Thymus (tissue), 14 donors: ENCODE measurements at places on chromosomes 5 and 9.

DNA sequence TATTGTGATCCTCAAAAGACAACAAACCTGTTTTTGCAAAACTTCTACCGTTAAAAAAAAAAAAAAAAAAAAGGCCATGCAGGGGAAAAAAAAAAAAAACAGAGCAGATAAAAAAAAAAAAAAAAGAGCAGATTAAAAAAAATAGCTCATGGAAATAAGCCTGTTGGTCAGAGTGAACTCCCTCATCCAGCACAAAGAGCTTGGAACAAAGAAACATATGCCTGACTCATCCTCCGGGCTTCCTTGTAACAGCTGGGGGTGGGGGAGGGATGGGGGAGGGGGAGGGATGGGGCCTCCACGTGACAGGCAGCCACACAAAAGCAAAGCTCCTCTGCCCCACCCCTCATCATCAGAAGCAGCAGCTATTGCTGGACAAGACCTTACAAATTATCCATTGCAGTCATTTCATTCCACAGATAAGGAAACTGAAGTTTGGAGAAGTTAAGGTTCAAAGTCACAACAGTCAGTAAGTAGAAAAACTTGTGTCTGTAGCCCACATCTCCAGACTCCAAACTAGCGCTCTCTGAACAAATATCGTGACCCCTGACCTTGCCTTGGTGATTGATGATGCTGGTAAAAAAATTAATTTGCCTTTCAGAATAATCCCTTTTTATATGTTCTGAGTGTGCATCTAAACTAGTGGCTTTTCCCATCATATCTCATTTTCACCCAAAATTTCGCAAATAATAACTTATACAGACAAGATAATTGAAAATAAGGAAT lies 38.9 kb downstream of the SLC35D2 start:
- DNase-seq = no peak

DNA sequence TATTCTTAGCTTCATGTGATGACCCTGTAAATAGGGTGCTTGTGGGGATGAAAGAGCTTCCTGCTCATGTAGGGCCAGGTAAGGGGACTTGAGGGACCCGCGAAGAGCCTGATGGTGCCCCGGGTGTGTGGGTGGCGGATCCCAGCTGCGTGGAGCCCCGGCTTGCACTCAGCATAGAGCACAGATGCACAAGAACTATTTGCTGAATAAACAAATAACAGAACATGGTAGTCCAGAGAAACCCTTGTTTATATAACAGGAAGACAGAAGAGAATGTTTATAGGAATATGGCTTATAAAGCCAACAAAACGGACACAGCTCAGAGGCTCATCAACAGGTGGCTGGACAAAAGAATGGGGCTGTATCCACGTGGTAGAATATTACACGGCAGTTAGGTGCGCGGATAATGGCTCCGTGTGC lies 106.9 kb upstream of the COL5A1 start:
- no peak for DNase-seq

DNA sequence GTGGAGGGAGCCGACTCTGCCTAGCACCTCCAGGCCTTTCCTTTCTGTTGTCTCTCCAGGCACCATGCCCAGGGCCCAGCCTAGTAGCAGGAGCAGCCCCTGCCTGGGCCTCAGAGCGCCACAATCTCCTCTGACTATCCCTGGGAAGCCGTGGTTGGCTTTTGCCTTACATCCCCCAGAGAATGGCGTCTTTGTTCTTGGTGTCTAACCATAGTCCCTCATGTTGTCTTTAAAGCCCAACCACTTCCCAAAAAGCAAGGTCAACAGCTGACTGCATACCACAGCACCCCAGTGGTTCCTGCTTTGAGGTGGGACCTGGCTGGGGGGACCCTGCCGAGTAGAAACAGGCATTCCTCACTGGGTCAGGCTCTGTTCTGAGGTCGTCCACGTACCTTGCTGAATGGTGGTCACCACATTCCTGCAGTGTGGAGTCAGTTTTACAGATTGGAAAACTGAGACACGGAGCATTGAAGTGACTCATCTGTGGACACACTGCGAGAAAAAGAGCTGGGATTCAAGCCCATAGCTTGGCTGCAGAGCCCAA lies 13.7 kb upstream of the CERCAM start:
- DNase-seq = no peak

GRCh38 chr5:174428895-174429294 lies 295.5 kb upstream of the MSX2 start:
- no peak for DNase-seq

- DNase-seq = no peak
Observed at GRCh38 chr9:109455391-109455790, 42.7 kb downstream of the PTPN3 start.

DNA sequence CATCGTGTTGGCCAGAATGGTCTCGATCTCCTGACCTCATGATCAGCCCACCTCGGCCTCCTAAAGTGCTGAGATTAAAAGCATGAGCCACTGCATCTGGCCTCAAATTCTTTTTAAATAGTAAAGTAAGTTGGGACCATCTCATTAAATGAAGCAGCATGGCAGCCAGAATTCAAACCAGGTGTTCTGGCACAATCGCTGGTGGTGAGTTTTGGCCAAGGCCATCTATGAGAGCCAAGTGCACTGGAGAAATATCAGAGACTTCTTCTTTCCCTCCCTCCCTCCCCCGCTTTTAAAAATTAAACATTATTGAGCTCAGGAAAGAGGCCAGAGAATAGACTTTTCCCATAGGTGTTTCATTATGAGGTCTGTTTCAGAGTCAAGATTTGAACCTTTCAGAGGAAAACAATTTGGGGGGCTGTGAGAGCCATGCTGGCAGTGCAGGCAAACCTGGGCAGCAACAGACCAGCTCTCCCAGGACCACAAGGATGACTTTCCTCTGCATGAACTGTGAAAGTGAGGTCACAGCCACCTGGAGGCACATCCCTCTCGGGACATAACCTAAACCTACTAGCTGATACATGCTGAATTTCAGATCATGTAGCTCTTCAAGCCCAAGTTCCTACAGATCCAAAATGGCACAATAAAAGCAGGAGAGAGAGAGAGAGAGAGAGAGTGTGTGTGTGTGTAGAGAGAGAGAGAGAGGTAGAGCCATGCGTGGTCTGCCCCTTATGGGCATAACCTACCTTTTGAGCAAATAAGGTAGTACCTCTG lies 94.6 kb upstream of the DMRT1 start:
- no peak for DNase-seq

DNA sequence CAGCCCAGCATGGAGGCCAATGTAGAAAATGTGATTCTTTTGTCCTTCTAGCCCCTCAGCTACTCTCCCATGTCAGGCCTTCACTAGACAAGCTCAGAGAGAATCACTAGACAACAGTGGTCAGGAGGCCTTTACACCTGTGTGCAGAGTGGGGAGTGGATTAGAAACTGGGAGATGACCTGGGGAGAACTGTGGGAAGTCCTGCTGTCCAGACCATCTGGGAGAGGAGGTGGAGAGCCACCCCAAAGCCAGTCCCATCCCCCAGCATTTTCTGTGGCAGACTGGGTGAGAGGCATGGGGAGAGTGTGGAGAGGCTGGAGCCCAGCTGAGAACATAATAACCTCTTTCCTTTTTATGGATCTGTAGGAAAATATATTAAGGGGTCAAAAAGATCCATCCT lies 452.0 kb upstream of the DMAC1 start:
- DNase-seq = no peak

DNA sequence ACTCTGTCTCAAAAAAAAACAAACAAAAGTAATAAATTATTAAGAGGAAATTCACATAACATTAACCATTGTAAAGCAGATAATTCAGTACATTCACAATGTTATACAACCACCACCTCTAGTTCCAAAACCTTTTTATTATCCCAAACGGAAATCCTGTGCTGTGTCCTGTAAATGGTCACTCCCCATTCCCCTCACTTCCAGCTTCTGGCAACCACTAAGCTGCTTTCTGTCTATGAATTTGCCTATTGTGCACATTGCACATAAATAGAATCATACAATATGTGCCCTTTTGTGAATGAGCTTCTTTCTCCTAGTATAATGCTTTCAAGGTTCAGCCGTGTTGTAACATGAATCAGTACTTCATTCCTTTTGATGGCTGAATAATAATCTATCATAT lies 20.8 kb downstream of the C9orf152 start:
- no peak for DNase-seq

- no peak for DNase-seq
Observed at GRCh38 chr5:174464504-174465165, 259.7 kb upstream of the MSX2 start.

DNA sequence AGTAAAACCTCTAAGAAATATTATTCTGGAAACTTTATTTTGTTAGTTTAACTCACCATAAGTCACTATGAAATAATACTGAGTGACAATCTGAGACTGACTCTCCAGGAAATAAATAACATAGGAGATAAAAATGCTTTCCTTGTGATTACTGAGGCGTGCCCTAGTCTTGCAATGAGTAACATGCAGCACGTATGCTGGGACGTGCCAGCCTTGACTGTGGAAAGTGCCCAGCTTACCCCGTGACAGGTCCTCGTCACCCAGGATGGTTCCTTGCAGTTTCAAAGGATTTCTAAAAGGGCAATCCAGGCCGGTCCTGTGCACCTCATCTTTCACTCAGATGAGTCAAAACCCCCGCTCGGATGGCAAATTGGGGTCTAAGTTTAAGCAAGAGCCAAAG lies 720.8 kb upstream of the ADAMTS16 start:
- no peak for DNase-seq

GRCh38 chr5:143495110-143495509 lies 91.6 kb upstream of the NR3C1 start:
- no peak for DNase-seq

DNA sequence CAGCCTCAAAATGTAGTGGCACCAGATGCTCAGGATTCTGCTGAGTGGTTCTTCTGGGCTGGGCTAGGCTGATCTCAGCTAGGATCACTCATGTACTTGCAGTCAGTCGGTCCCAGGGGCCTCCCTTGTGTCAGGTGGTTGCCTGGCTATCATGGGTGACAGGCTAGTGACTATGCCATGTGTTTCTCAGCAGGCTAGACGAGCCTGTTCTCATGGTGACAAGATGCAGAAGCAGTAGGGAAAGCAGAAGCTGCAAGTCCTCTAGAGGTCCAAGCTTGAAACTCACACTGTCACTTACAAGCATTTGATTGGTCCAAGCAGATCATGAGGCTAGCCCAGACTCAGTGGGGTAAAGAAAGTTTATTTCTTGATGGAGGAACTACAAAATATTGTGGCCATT lies 15.2 kb upstream of the KCNMB1 start:
- DNase-seq = no peak

DNA sequence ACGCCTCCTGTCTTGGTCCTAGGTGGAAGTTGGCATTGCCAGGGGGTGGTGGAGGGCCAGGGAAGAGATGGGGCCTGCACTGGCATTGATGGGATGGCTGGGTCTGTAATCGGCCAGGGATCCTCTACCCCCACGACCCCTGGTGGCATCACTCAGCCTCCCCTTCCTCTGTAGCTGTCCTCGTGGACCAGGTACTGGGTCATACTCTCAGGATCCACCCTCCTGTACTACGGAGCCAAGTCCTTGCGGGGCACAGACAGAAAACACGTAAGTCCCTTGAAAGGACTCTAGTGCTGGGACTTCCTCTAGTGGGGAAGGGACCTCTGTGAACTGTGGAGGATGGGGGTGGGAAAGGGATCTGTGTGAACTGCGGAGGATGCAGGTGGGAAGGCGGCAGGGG lies 52.1 kb upstream of the GARNL3 start:
- no peak for DNase-seq

- DNase-seq = no peak
Observed at GRCh38 chr5:56313004-56313531, 79.9 kb upstream of the ANKRD55 start.

GRCh38 chr9:130461218-130461630 lies 16.5 kb downstream of the ASS1 start:
- peak; percentile 72 for DNase-seq

- DNase-seq = no peak
Observed at GRCh38 chr5:67652201-67652600, 455.6 kb upstream of the CD180 start.

- no peak for DNase-seq
Observed at GRCh38 chr5:112657804-112658203, 79.9 kb upstream of the APC start.

GRCh38 chr9:96150324-96151227 lies 151.4 kb downstream of the HSD17B3 start:
- peak; percentile 51 for DNase-seq

- DNase-seq = no peak
Observed at GRCh38 chr9:136015656-136016571, 54.7 kb upstream of the UBAC1 start.

DNA sequence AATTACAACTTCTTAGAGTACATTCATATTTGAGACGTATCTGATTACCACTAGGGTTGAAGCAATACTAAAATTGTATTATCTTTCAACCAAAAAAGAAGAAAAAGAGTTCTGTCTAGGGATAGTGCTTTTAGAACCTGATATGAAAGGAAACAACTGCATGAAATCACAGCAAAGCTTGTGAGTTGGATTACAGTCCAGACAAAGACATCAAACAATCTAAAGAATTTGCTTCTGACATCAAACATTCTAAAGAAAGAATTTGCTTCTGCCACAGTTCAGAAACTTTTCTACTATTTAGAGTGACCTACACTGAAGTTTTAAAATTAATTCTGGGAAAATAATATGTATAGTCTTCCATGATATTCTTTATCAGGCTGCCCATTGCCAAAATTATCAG lies 1141.1 kb upstream of the ACO1 start:
- no peak for DNase-seq

DNA sequence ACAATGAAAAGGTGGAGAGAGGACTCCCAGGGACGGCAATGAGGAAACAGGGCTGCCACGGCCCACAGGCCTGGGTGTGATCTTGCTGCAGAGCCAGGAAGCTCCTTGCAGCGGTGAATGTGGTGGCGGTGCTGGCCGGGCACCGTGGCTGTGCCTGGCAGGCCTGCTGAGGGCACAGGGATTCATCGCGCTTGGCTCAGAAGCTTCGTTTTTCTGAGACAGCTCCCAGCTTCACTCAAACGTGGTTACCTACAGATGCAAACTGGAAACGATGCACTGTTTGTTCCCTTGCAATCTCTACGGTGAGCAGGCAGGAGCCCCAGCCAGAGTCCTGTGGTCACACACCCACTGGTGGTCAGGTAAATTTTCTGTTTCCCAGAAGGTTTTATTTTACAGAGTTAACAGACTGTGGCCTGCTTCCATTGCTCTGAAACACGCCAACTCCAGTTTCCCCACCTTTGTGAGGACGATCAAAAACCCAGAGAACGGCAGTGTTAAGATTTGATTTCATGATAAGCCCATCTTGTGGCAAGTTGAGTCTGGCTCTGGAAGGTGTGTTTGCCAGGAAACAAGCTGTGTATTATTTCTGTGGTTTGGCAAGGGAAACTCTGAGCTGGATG lies 183.9 kb downstream of the AUH start:
- no peak for DNase-seq

DNA sequence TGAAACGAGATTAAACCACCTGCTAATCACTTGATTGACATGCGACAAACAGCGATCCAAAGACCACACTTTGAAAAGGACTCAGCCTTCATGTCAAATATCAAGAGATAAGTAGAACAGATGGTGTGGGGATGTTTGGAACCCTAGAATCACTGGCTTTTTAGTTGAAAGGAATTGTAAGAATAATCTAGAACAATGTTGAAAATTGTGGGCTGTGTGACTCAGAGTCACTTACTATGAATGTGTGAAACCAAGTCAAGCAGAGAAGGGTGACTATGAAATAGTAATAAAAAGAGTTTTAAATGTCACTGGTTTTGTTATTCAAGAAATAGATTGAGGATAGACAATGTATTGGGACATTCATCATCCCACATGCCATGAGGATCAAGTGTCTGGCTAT lies 14.1 kb upstream of the C1QTNF3 start:
- no peak for DNase-seq

GRCh38 chr5:148978370-148979082 lies 84.3 kb downstream of the SH3TC2 start:
- no peak for DNase-seq

- DNase-seq = peak; percentile 56
Observed at GRCh38 chr9:36492865-36493264, 79.8 kb upstream of the MELK start.
